Skeletal muscle cell (primary cell): ENCODE measurements at places on chromosomes 7 and 10.

GRCh38 chr10:130138479-130138866 lies 2.3 kb downstream of the GLRX3 start:
- DNase-seq, result no peak

GRCh38 chr10:24958091-24958720 lies 5.8 kb upstream of the PRTFDC1 start:
- peak; percentile 84 for DNase-seq

GRCh38 chr10:70747192-70747965 lies 37.8 kb downstream of the TBATA start:
- no peak for DNase-seq

DNA sequence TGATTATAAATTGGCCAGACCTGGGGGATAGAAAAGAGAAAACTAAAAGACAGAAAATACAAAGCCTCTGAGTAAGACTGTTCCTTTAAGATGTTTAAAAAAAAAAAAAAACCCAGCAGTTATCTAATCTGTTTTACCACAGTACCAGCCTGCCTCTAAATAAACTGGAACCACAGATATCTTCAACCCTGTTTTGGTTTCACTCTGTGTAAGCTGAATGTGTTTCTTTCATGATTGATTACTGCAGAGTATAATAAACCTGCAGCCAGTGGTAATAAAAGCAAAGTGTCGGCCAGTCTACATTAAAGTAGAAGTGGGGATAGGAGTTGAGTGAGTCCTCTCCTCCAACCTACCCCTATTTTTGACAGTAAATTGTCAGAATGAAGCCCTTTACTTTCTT lies 40.6 kb downstream of the MGAM2 start:
- no peak for DNase-seq

DNA sequence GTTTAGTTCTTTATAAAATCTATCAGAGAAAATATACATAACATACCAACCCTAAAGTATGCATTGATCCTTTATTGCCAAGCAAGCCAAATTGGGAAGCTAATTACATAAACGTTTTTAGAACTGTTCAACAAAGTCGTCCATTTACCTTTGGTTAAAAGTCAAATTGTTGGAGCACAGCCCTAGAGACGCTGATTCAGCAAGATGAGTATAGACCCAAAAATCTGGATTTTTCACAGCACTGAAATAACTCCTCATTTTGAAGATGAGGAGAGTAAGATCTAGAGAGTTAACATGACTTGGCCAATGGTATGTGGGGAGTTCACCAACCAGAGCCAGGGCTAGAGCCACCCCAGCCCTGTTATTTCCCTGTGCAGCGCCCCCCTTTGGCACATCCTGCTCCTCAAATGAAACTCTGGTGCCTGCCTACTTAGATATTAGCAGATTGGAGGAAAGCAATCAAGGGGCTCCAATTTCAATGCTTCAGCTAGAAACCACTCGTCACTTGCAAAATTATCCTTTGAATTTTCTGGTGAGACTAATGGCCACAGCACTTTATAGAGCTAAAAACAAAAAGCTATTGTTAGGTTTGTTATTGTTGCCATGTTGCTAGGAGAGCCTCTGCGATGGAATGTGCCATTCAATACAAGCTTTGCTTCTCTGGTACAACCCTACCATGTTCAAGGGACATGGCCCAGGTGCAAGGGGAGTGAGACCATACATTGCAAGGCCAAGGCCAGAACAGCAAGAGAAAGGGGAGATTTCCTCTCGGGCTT lies 132.6 kb upstream of the ZEB1 start:
- DNase-seq, result no peak

DNA sequence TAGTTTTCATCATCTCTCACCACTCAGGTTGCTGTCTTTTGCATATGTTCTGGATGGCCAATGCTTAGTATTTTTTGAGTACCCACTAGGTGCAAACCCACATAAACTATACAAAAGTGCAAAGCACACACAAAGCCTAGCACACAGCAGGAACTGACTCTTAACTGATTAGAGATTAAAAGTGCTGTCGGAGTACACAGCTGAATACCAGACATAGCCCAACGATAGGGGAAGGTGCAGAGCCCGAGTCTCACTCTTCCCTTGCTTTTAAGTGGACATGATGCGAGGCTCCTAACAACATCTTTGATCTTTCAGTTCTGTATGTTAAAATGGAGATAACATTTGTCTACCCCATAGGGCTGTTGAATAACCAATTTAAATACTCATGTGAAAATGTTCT lies 90.8 kb downstream of the DPY19L1 start:
- DNase-seq, result no peak

GRCh38 chr10:62373995-62374861 lies at the start of gene ZNF365:
Gene ZNF365 (plus strand): TSS chr10:62374369. CDS start chr10:62376194, 1,825 bp downstream.
- no peak for DNase-seq

DNA sequence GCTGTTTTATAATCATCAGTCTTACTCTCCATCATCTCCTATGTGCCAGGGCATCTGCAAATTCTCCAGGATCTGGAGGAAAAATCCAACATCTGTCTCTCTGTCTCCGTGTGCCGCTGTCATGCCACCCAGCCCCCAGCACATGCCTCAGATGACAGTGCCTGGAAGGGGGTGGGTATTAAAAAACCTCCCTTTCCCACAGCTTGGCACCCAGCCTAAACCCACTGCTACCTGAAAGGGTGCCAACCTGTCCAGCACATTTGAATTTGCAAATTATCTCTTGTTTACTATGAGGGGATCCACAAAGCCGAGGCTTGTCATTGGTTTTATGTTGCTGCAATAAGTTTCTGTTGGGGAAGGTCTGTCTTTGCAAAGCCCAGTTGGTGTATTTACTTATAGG lies 73.1 kb downstream of the EMX2 start:
- DNase-seq, result no peak

DNA sequence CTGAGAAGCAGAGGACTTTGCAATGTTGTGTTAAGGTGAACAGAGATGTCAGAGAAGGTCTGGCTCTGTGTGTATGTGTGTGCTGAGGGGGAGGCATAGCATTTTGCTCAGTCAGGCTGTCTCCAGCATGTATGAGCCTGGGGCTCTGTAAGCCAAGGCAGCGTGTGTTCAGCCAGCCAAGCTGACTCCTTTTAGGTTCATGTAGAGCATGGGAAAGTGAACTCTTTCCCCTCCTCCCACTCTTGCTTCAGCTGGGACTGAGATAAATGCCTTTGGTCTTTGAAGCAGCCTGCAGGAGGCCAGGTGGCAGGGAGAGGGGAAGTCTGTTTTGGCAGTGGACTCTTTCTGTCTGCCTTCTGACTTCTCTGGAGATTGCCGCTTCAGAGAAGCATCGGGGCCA lies 3.8 kb downstream of the SFXN2 start:
- DNase-seq, result peak; percentile 67

- DNase-seq, result peak; percentile 89
Measured at GRCh38 chr10:91901784-91902677, 7.3 kb downstream of the FGFBP3 start.

DNA sequence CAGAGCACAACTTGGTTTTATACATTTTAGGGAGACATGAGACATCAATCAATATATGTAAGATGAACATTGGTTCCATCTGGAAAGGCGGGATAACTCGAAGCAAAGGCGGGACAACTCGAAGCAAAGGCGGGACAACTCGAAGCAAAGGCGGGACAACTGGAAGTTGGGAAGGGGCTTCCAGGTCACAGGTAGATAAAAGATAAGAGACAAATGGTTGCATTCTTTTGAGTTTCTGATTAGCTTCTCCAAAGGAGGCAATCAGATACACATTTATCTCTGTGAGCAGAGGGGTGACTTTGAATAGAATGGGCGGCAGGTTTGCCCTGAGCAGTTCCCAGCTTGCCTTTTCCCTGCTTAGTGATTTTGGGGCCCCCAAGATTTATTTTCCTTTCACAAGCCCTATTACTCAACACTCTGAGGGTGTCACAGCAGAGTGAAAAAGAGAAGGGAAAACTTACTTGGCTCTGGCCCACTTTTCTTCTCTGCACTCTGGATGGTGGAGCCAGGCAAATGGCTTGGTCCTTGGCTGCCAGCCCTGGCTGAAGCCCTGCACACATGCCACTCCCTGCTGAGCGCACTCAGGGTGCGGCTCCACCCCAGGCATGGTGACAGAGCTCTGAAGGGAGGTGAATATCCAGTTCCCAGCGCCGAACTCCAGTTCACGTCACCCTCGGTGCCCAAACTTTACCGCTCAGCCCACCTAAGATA lies 46.7 kb downstream of the PARD3 start:
- DNase-seq, result peak; percentile 31
